ENCODE measurements at places on chromosomes 13 and 19.
A peak's percentile ranks its signal among the peaks of the same experiment; 100 is the strongest.

GRCh38 chr13:31880851-31881494, 141.6 kb downstream of the RXFP2 start:
- DNase-seq, result no peak

DNA sequence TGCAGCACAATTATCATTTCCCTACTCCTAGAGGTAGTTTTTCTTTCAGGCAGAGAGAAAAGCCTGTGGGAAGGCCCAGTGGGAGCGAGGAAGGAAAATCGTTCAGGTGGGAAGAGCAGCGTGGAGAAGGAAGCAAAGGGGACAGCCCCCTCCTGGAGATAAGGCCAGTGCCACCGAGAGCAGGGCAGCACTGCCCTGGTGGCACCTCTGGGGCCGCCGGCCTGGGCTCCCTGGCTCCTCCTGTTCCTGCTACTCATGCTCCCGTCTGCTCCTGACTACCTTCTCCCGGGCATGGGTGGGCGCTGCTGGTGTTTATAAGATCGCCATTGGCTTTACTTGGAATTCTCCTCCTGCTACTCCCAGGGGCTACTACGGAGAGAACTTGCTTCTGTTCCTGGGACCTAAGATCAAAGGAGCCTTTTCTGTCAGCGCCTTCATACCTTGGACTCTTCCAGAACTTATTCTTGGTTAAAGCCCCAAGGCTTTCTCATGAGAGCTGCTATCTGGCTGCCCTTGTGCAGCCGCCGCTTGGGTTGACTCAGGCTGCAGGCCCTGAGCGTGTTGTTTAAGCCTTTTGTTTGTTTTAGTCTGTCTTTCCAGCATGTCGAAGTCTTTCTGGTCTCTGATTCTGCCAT, 3.7 kb upstream of the FLT1 start:
- no peak for DNase-seq

GRCh38 chr13:99916366-99917103, 55.0 kb downstream of the ZIC5 start:
- DNase-seq, result no peak

DNA sequence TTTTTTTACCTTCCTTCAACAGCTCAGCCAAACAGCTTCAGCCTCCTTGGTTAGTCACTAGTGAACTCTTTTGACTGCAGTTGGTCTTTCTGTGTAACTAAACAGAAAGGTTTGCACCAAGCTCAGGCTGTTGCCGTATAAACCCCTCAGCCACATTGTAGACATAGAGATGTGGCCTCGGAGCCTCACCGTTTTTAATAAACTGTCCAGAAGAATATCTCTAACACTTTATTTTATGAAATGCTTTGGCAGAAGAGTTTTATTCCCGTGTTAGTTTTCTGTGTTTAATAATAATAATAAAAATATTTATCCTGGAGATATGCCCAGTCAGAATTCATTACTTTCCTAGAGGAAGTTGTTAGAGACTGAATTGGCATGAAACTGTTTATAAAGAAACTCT, 171.7 kb upstream of the MAB21L1 start:
- DNase-seq, result no peak

DNA sequence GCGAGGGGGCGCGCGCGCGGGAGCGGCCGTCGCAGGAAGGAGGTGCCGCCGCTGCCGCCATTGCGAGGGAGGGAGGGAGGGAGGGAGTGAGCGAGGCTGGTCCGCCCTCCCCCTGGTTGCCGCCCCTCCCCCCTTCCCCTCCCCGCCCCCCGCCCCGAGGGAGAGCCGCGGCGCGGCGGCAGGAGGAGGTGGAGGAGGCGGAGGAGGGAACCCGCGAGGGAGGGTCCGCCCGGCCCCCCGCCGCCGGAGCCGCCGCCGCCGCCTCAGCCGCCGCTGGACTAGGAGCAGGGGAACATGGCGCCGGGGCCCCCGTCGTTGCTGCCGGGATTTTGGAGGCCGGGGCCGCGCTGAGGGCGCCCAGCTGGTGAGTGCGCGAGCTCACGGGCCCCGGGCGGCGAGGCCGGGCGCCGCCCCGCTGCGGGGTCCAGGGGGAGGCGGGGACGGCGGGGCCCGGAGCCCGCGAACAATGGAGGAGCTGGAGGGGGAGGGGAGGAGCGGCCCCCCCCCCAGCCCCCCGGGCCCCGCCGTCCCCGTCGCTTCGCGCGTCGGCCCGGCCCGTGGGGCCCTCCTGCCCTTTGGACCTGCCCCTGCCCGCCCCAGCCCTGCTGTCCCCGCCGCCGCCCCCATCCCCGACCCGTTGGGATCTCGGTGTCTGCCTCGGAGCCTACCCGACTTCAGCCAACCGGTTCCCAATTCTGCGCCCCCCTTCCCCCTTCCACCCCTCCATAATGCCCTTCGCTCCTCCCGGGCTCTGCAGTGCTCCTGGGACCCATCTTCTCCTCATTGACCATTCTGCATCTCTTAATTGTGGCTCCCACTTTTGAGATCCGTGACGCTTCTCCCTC, at the start of gene ARHGAP35:
TSS of gene ARHGAP35 (plus strand) at position 152 of the 845 bp plus-strand sequence. CDS start 57,679 bp downstream, outside the sequence.
- DNase-seq, result no peak

- no peak for DNase-seq
Observed at GRCh38 chr13:50697746-50698539, 145.5 kb downstream of the DLEU7 start.

DNA sequence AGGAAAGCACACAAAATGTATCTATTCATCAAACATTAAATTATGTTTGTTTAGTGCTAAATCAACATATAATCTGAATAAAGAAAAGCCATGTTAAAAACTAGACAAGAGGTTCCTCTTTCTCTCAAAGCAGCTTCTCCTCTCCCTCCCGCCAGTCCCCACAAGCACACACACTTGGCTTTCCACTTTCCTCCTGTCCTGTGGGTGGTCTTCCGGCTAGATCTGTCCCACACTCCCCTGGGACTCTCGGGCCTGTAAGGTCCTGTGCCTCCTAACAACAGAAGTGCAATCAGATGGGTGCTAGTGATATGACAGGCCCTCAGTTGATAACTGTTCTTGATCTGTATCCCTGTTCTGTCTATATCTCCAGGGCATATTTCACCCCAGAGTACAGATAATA, 45.6 kb upstream of the RAP2A start:
- no peak for DNase-seq

DNA sequence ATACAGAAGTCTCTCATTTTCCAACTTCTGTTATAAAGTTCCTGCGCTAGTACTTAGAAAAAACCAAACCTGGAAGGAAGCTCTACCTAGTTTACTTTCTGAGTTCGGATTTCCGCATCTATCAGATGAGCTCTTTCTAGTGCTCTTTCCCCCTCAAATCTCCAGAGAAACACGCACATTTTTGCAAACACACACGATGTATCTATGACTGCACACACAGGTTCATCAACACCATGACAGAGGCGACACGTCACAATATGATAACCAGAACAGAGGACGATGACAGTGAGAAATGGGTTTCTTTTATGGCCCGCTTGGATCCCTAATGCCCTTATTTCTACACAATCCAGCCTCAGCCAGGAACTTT, 629 bp upstream of the LRRC63 start:
- DNase-seq, result no peak

GRCh38 chr13:98187965-98188261, 10.8 kb upstream of the RNF113B start:
- no peak for DNase-seq

DNA sequence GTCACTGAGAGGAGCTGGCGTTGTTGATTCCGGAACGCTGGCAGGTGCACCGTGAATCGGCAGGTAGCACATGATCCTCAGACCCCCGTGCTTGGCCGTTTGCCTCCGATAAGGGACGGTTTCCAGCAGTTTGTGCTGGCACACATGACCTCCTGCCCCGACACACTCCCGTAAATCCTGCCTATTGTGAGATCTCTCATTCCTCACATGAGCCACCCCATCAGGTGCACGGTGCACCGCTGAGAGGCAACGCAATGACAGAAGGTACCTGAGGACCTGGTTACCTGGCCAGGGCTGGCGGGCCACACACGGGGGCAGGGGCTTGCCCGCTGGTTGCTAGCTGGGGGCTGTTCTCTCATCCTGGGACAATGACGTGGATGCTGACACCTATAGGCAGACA, 2.1 kb upstream of the ADPRHL1 start:
- DNase-seq, result no peak

DNA sequence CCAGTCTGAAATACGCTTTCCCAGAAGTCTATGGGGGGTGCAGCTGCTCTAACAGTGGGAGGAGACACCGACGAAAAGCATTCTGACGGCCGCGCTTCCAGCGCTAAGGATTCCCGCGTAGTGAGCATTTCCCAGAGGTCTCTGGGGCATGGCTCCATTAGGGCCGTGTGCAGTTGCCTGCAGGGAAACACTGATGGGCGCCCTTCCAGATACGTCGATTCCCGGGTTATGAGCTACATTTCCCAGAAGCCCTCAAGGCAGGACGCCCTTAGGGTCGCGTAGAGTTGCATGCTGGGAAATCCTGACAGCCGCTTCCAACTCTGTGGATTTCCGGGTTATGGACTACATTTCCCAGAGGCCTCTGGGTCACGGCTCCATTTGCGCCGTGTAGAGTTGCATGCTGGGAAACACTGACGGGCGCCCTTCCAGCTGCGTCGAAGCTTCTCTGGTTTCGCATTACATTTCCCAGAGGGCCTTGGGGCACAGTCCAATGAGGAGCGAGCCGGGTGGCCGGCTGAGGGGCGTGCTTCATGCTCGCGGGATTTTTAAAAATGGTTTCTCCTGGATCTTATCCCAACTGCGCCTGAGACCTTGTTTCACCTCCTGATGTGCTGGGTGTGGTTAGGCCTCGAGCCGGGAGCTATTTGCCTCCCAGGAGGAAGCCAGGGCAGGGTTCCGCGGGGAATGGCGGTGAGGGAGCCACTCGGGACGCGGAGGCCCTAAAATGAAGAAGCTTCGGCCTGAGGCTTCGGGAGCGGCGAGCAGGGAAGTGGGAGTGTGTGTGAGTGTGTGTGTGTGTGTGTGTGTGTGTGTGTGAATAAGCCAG, 17.2 kb upstream of the ZNF331 start:
- no peak for DNase-seq

DNA sequence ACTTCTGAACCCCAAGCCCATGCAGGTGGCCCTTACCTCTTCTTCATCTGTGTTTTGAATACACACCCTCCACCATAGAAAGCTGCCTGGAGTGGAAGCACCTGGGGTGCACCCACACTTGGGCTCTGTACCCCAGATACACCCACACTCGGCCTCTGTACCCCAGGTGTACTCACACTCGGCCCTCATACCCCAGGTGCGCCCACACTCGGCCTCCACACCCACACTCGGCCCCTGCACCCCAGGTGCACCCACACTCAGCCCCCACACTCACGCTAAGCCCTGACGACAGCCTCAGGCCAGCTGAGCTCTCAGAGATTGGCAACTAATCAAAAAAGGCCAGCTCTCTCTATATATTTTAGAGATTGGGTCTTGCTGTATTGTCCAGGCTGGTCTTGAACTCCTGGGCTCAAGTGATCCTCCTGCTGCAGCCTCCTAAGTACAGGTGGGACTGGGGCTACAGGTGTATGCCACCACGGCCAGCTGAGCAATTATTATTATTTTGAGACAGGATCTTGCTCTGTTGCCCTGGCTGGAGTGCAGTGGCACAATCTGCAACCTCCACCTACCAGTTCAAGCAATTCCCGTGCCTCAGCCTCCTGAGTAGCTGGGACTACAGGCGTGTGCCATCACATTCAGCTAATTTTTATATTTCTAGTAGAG, 68.9 kb downstream of the PEX11G start:
- DNase-seq, result no peak

GRCh38 chr13:61255040-61255796, 160.4 kb downstream of the PCDH20 start:
- no peak for DNase-seq

DNA sequence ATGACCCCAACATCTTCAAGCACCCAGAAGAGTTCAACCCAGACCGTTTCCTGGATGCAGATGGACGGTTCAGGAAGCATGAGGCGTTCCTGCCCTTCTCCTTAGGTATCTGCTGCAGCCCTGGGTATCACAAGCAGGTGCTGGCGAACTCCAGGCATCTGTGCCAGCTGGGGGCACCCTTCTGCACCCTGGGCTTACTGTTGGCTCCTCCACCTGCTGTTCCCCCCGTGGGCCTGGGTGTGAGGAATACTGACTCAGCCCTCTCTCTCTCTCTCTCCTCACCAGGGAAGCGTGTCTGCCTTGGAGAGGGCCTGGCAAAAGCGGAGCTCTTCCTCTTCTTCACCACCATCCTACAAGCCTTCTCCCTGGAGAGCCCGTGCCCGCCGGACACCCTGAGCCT, 13.0 kb downstream of the CYP2S1 start:
- DNase-seq, result no peak

- DNase-seq, result no peak
Observed at GRCh38 chr19:18899624-18900560, 3.9 kb upstream of the CERS1 start.

- no peak for DNase-seq
Observed at GRCh38 chr19:45352062-45352461, 11.5 kb downstream of the KLC3 start.

GRCh38 chr19:56868446-56868845, 27.9 kb upstream of the PEG3 start:
- no peak for DNase-seq

DNA sequence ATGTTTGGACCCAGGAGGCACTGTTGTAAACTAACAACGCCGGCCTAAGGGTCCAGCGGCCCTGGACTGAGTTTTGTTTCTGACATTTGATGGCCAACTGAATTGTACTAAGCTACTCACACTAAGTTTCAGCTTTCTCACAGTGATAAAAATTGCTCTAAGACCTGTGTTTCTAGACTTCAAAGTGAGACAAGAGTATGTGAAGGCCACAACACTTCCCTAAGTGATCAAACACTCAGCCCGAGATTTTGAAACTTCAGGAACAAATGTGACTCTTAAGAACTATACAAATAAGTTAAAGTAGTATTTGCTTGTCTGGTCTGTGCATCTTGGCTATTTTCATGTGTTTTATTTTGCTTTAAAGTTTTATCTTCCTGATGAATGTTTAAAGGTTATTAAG, 30.2 kb downstream of the EFNB2 start:
- DNase-seq, result no peak

- DNase-seq, result no peak
Observed at GRCh38 chr13:27794368-27794691, 2.0 kb downstream of the GSX1 start.

- no peak for DNase-seq
Observed at GRCh38 chr13:77222909-77223308, 104.0 kb downstream of the MYCBP2 start.

- no peak for DNase-seq
Observed at GRCh38 chr13:42260903-42261654, 10.9 kb upstream of the AKAP11 start.

GRCh38 chr13:93955904-93956303, 523.6 kb downstream of the DCT start:
- DNase-seq, result no peak

- no peak for DNase-seq
Observed at GRCh38 chr19:50051964-50052363, 26.2 kb downstream of the ZNF473 start.

- no peak for DNase-seq
Observed at GRCh38 chr13:40317980-40318327, 348.5 kb downstream of the FOXO1 start.

DNA sequence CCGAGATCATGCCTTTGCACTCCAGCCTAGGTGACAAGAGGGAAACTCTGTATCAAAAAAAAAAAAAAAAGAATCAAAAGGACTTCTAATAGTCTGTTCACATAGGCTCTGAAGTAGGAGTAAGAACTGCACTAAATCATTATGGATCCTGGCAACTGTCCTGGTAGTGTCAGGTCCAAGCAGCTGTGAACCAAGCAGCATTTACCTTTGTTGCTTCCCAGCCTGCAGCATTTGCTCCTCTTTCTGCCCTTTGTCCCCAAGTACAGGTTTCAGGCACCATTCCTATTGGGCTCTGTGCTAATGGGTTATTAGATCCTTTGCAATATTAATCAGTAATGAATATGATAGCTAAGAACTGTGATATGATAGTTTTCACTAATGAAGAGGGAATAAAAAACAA, 77.4 kb upstream of the NBEA start:
- no peak for DNase-seq

- peak; percentile 63 for DNase-seq
Observed at GRCh38 chr19:48391100-48392005, at the start of gene KDELR1. Gene KDELR1 (minus strand): TSS chr19:48391551. CDS start chr19:48391358, 193 bp downstream.

Measured in cortex of kidney (tissue), 1 donor.